ENCODE measurements at places on chromosomes 2 and 18.

DNA sequence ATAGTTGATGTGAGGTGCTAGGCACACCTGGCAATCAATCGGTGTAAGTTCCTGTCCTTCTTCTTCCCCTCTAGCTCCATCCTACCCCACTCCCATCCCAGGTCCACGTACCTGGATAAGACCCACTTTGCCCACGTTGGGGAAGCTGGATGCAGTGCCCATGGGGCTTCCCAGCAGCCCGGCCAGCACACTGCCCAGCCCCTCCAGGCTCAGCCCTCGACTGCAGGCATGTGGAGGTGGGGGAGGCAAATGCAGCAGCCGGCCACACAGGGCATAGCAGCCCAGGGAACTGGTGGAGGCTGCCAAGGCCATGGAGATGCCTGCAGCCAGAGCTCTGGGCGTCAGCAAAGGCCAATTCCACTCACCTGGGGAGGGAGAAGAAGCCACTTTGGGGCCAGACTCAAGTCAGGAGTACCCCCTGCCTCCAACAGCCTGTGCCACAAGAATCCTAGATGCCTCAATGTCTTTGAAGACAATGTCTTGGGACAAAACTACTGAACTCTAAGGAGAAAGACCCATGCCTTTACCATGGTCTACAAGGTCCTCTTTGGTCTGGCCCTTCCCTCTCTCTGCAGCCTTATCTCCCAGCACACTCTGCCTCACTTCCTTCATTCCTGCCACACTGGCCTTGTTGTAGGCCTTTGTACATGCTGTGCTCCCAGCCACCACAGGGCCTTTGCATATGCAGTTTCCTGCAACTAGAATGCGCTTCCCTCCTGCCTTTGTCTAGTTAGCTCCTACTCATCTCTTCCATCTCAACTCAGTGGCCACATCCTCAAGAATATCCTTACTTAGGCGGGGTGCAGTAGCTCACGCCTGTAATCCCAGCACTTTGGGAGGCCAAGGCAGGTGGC is 4.5 kb downstream of the SLC23A3 start:
- no peak for DNase-seq

DNA sequence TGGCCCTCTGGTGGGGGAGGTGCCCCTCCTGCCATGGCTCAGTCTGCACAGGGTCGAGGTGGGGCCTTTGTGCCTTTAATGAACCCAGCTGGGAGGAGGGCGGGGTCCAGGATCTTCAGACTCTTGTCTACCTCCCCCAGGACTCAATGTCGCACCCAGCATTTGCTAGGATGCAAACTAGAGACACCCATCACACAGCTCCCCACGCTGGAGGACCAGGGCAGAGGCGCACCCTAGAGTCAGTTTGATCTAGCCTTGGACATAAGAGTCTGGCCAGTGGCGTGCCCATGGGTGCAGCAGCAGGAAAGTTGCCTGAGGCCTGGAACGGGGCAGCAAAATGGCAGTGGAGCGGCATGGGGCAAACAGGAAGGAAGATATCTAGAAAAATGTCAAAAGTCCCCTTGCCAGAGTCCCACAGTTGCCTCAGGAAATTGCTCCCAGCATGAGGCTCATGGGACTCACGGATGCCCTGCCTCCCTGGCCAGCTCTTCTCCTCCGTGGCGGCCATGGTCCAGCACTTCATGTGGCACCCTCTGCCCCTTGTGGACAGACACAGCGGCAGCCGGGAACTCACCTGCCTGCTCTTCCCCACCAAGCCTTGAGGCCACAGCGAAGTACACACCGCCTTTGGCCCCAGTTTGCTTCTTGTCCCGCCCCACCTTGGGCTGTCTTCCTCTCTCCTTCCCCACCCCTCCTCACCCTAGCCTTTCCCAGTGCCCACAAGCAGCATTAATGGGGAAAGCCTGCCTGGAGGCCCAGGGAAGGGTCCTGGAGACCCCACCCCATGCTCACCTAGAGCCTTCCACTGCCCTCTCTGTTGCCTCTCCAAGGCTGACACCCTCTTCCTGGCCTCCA is 17.7 kb downstream of the SH2D6 start:
- DNase-seq, result no peak

GRCh38 chr2:230471074-230471473 is 55.1 kb downstream of the SP100 start:
- no peak for DNase-seq

DNA sequence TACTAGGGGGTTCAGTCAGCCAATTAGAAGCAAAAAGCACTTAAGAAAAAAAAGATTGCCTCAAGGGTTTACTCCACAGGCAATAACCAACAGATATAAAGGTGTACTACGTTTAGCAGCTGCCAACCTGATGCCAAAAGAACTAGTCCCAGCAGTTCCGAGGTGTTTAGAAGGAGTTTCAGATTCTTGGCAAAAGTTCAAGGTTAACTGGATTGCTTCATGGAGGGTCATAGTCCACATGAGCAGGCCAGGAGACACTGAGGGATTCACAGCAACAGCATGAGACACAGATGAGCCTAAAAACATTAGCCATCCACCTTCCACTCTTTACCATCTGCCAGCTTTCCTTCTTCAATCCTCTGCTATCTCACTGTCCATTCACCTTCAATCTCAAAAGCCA is 4.9 kb upstream of the DNAH7 start:
- no peak for DNase-seq

- DNase-seq, result no peak
Measured at GRCh38 chr2:64462940-64463700, 9.2 kb downstream of the LGALSL start.

- no peak for DNase-seq
Measured at GRCh38 chr18:9132628-9133027, 4.0 kb upstream of the ANKRD12 start.

GRCh38 chr18:32870611-32871010 is 97.8 kb upstream of the KLHL14 start:
- DNase-seq, result no peak

- no peak for DNase-seq
Measured at GRCh38 chr2:70133491-70134322, 46.4 kb downstream of the PCBP1 start.

DNA sequence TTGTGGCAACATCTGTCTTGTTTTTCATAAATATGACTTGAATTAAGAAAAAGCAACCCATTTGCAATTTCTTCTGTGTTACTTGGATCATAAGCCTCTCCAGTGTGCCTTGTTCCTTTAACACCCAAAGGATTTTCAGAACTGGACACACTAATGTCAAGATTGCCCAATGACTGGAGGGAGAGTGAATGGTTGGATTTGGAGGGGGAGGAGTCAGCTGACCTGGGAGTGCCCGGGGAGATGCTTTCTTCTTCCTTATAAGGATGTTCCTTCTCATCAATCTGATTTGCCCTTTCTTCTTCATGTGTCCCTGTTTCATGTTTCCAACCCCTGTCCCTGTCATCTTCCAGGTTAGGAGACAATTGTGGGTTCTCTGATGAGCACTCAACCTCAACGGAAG is 48.8 kb downstream of the ALPK2 start:
- DNase-seq, result no peak

DNA sequence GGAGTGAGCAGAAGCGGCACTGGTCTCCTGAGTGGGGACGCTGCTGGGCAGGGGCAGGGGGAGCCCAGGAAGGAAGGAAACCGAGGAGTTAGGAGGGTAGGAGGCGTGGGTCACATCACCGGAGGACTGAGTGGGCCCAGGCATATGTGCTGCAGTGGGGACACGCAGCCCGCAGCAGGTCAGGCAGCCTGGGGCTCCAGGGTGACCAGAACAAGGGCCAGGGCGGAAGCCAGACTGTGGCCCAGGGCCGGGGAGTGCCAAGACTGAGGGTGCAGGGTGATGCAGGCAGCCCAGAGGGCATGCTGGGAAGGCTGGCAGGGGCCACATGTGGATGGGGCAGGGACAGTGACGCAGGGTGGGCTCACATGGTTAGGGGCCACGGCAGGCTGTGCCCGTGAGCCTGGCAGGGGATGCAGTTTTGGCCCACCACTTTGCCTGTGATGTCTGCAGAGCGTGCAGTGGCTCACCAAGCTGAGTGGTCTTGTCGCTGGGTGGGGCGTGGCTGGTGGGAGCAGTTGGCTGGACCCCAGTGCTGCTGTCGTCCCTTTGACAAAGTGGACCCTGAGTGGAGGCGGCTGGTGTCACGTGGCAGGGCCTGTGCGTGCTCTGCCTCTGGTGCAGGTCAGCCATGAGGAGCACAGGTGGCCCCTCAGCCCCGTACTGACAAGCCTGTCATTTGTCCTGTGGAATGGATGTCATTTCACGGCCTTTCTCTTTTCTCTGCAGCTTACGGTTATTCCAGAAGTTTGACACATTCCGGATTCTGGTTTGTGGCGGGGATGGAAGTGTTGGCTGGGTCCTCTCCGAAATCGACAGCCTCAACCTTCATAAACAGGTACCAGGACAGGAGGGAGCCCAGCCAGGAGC is 87.1 kb downstream of the DGKD start:
- DNase-seq, result no peak

- DNase-seq, result no peak
Measured at GRCh38 chr2:102235042-102235473, 48.2 kb downstream of the IL1RL2 start.

GRCh38 chr2:211077216-211077767 is 520.9 kb downstream of the CPS1 start:
- no peak for DNase-seq

- no peak for DNase-seq
Measured at GRCh38 chr2:186518945-186519344, 32.9 kb downstream of the ZC3H15 start.

DNA sequence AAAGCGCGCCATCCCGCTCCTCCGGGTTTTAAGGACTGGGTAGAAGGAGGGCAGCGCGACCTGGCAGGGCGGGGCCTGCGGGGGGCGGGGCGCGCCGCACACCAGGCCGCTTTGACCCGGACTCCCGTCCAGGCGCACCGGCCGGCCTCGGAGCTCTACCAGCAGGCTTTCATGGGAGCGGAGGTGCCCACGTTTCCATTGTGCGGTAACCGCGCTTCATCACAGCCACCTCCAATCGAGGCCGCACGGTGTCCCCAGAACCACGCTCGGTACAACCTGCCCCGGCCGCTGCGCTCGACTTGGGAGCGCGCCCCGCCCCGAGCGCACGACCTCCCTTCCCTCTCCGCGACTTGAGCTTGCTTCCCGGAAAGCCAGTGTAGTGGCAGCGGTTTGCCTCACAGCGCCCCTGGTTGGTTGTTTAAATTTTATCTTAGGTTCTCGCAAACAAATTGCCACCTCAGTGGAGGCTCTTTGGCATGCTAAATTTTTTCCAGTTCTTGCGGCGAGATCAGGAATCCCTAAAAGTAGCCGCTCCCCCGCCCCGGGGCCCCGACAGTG is 280 bp upstream of the CYP1B1 start:
- no peak for DNase-seq

- no peak for DNase-seq
Measured at GRCh38 chr2:128646091-128646490, 327.4 kb upstream of the HS6ST1 start.

DNA sequence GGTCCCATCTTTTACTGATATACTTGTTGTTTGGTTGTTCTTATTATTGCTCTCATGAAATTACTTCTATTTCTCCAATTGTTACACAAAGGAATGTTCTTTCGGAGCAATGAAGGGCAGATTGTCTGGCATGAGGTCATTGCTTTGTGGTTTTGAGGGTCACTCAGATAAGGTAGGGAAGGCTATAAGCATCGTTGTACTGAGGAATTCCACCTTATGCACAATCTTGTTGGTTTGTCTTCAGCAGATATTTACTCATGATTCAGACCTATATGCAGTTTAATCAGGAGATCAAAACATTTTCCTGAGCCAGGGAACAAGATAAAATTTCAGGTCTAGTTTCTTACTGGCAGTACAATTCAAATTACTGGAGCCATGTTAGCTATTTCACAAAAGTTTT is 163.0 kb upstream of the SPHKAP start:
- no peak for DNase-seq

DNA sequence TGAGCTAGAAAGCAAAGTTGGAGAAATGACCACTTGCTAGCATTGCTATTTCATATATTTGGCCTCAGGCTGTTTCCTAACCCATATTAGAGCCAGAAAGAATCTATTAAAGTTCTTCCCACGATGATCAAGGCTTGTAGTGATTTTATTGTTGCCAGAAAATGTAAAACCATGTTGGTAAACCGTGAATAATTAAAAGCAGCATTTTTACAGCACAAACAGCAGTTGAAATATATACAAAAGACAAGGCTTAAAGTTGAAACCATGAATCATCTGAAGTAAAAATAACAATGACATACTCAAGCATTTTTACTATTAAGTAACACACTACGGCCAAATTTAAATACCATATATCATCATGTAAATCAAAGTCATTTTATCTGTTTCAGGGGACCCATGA is 27.7 kb upstream of the DSC3 start:
- no peak for DNase-seq
